ENCODE measurements at places on chromosomes 5 and 9. TPM values are rescaled to one million over a fixed set of nuclear protein-coding genes. Genes with fewer than 3 reads are reported as not detected.

DNA sequence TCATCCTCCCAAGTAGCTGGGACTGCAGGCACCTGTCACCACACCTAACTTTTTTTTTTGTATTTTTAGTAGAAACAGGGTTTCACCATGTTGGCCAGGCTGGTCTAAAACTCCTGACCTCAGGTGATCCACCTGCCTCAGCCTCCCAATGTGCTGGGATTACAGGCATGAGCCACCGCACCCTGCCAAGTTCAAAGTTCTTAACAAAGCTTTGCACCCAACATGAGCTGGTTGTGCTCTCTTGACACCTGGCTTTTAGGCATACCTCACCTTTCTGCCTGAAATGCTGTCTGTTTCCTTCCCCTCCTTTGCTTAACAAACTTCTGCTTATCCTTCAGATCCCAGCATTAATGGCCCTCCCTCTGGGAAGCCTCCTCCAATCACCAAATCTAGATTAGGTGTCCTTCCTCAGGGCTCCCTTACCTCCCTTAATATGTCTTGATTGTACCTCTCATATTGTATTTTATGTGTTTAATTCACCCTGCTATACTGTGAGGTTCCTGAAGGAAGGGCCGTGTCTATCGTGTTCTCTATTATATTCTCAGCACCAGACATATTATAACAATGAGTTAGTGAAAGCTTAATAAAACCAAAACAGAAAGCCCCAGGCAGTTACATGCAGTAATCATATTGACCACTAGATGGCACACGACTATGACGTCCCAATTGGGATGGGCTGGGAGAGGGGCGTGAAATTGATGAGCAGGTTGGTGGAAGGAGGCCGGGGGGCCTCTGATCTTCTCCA, 62.9 kb upstream of the PPARGC1B start:
- H3K4me3 ChIP-seq: no peak overlapping the region
- H3K27ac ChIP-seq: no peak overlapping the region
- no peaks in the 10 kb centered on the region for H3K27me3 ChIP-seq

GRCh38 chr9:132207839-132208615, 46.2 kb downstream of the NTNG2 start:
- DNase-seq: no peak
- no peak overlapping the region for H3K4me3 ChIP-seq
- no peaks in the 10 kb centered on the region for H3K4me1 ChIP-seq
- H3K27ac ChIP-seq: no peak overlapping the region

- H3K27me3 ChIP-seq: no peaks in the 10 kb centered on the region
- no peak overlapping the region for H3K27ac ChIP-seq
- H3K4me1 ChIP-seq: peaks cover 59% of the 10 kb centered on the region
- no peak for DNase-seq
These were observed 57.4 kb downstream of the DAP start for GRCh38 chr5:10703676-10704075.

DNA sequence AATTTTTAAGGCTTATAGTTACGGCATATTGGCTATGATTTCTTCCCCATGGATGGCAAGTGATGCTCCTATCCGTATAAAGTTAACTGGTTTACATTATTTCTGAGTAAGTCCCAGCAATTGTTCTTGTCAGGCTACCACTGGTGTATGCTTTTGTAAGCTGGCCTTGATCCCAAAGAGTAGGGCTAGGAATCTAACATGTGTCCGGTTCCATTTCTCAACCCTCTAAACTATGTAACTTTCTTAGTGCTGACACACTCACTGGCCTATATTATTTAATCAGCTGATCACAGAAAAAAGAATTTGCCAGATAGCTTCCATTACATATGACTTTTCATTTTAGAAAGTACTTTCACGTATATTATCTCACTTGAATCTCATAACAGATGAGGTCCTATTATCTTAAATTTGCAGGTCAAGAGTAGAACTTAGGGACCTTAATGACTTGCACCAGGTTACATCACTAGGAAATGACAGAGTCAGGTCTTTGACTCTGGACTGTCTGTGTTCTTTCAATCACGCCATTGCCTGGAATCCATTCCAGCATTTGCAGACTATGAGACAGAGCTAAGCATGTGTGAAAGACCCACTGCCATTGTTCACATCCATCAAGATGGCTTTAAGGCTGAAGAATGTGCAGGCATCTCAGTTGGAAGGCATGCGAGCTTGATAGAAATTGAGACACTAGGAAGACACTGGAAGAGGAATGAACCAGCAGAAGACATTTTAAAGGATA, 362.9 kb downstream of the ARRDC3 start:
- H3K4me1 ChIP-seq: no peaks in the 10 kb centered on the region
- no peak for DNase-seq
- H3K36me3 ChIP-seq: no peaks in the 10 kb centered on the region
- peaks cover 6% of the 10 kb centered on the region for H3K27me3 ChIP-seq

DNA sequence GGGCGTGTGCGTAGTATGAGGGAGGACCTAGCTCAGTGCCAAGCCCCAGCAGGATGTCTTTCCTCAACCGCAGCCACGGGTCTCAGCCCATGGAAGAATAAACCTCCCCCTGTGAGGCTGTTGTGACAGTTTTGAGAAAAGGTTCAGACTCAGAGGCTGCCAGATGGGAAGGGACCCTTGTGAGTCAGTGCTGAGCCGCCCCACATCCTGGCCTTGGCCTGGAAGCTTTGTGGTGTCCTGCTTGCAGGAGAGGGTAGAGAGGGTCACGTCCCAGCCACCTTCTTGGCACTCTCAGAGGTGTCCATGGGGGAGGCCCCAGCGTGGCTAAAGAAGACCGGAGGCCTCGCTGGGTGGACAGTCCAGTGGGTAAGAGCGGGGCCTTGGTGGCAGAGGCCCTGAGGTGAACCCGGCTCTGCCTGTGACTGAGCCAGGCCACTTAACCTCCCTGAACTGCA, 2.8 kb downstream of the GRHPR start:
- peaks cover 63% of the 10 kb centered on the region for H3K36me3 ChIP-seq
- peak overlapping the region; percentile 24 for H3K4me3 ChIP-seq
- peaks cover 32% of the 10 kb centered on the region for H3K4me1 ChIP-seq
- H3K27me3 ChIP-seq: no peaks in the 10 kb centered on the region
- no peak for DNase-seq
- H3K27ac ChIP-seq: no peak overlapping the region

DNA sequence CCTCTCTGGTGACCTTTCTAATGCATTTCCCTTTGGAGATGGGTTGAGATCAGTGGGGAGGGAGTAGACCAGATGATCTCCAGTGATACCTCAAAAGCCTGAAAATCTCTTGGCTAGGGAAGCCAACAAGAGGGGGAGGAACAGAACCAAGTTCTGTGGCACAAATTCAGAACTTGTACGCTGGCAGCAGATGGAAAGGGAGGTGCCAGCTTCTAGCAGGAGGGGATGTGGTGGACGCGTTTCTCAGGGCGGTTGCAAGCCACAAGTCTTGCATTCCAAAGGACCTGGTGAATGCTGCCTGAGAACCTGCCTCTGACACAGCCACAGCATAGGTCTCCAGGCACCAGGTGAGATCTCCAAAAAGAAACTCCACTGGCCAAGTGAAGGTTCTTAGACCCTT, 13.4 kb downstream of the SLIT3 start:
- no peaks in the 10 kb centered on the region for H3K27me3 ChIP-seq
- no peaks in the 10 kb centered on the region for H3K36me3 ChIP-seq
- no peak overlapping the region for H3K27ac ChIP-seq
- H3K4me1 ChIP-seq: no peaks in the 10 kb centered on the region
- DNase-seq: no peak

- DNase-seq: no peak
- H3K4me1 ChIP-seq: peaks cover 51% of the 10 kb centered on the region
- no peaks in the 10 kb centered on the region for H3K27me3 ChIP-seq
These were observed 1070.3 kb upstream of the CDH18 start for GRCh38 chr5:21058289-21058688.

DNA sequence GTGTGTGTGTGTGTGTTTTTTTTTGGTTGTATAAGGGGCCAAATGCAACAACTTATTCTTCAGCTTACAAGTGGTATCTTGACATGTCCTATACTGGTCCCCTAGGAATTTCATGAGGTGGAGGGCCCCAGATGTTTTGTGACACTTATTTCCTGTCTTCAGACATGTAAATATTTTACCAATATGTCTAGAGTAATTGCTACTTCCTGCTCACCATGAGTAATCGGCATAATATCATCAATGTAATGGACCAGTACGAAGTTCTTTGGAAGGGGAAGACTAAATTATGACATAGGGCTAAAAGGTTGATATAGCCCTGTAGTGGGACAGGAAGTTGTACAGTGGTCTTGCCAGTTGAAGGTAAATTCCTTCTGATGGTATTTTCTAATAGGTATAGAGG, 3.7 kb upstream of the OTULIN start:
- H3K36me3 ChIP-seq: peaks cover 18% of the 10 kb centered on the region
- DNase-seq: no peak
- peak overlapping the region; percentile 28 for H3K4me3 ChIP-seq
- H3K27ac ChIP-seq: peak overlapping the region; percentile 65
- H3K27me3 ChIP-seq: no peaks in the 10 kb centered on the region

DNA sequence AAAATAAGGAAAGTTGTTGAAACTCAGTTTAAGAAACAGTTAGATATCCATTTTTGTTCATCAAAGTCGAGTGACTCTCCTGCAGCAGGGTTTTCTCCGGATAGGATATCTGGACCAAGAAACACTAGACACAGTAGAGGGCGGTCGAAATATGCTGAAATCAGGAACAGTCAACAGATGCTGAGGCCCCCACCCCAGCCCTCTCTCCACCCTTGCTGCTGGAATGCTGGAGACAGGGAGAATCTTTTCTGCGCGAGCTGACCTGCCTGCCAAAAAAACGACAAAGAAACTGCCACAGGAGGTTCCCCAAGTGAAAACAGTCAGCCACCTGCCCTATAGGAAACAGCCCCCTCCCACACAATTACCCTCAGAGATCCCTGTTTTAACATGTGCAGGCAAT, 4.3 kb upstream of the IL13 start:
- H3K4me3 ChIP-seq: no peak overlapping the region
- peaks cover 21% of the 10 kb centered on the region for H3K27me3 ChIP-seq
- H3K36me3 ChIP-seq: peaks cover under 1% of the 10 kb centered on the region
- H3K4me1 ChIP-seq: peaks cover 8% of the 10 kb centered on the region
- no peak overlapping the region for H3K27ac ChIP-seq
- DNase-seq: no peak

DNA sequence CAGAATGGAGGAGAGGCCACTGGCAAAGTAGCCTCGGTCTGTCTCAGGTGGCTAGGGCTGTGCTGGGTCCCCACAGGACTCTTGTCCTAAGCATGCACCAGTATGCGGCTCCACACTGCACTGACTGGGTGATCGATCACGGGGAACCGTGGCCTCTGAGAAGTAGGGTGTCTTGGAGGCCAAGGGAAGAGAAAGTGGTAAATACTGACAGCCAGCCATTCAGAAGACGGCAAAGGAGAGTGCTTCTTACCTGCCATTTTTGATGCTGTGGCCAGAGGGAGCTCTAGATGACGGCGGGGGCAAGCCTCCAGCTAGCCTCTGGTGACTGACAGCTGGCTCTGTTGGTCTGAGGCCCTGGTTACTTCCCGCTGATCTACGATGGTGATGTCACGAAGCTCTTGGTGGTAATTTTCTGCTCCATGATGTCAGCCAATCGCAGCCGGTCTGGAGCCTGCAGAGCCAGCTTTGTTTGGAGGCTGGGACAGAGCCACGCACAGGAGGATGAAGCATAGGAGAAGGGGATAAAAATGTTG, 40.4 kb upstream of the GADD45G start:
- no peaks in the 10 kb centered on the region for H3K4me1 ChIP-seq
- no peak overlapping the region for H3K27ac ChIP-seq
- H3K4me3 ChIP-seq: no peak overlapping the region
- no peak for DNase-seq

GRCh38 chr5:172505845-172506244, 51.5 kb upstream of the SH3PXD2B start:
- H3K4me1 ChIP-seq: no peaks in the 10 kb centered on the region
- no peaks in the 10 kb centered on the region for H3K36me3 ChIP-seq
- DNase-seq: no peak
- H3K4me3 ChIP-seq: no peak overlapping the region

F12 gene
- total RNA-seq: 0.31 TPM

EIF4EBP3 gene
- total RNA-seq: 14.4 TPM

Data from activated B cell treated with CpG ODN at 0.5 μM for 24 hours (primary cell).